ENCODE measurements at places on chromosomes 11 and 22.
A peak's percentile ranks its signal among the peaks of the same experiment; 100 is the strongest.

- DNase-seq: no peak
Observed at GRCh38 chr22:17271711-17272451, 52.6 kb upstream of the ADA2 start.

DNA sequence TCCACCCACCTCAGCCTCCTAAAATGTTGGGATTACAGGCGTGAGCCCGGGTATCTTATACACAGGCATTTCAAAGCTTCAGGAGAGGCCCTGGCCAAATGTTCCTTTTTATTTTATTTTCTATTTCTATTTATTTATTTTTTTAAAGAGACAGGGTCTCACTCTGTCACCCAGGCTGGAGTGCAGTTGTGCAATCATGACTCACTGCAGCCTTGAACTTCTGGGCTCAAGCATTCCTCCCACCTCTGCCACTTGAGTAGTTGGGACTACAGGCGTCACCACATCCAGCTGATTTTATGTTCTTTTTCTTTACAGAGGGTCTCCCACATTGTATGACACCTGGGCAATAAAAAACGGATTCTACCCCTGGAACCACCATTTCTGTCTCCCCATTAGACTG is 71.2 kb downstream of the FBXO7 start:
- DNase-seq: no peak

DNA sequence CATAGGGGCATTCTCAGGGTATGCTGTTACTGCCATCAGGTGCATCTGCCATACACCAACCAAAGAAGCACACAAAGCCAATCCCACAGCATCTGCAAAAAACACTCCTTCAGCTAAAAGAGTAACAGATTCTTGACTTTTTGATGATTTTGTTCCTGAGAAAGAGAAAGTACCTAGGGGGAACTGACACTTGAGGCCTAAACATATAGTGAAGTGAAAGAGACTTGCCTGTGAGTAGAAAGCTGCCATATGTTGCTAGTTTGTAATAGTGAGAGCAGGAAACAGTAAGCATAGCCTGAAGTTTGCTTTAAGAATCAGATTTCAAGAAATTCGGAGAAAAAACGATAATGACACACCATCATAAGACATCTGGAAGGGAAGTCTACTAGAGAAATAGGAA is 97.9 kb upstream of the CTSC start:
- DNase-seq: no peak

DNA sequence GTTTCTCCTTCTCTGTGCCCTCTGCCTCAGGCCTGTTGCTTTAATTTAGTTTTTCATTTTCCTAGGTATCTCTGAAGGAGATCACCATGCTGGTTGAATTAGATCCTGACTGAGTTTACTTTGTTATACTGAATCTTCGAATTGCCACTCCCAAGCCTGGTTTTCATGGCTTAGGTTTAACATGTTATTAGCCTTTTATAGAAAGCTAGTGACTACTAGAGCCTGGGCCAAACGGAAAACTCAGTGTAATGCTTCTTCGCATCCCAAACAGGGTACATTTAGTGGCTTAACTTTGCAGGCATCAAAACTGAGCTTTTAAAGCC is 3.6 kb downstream of the CRKL start:
- no peak for DNase-seq

DNA sequence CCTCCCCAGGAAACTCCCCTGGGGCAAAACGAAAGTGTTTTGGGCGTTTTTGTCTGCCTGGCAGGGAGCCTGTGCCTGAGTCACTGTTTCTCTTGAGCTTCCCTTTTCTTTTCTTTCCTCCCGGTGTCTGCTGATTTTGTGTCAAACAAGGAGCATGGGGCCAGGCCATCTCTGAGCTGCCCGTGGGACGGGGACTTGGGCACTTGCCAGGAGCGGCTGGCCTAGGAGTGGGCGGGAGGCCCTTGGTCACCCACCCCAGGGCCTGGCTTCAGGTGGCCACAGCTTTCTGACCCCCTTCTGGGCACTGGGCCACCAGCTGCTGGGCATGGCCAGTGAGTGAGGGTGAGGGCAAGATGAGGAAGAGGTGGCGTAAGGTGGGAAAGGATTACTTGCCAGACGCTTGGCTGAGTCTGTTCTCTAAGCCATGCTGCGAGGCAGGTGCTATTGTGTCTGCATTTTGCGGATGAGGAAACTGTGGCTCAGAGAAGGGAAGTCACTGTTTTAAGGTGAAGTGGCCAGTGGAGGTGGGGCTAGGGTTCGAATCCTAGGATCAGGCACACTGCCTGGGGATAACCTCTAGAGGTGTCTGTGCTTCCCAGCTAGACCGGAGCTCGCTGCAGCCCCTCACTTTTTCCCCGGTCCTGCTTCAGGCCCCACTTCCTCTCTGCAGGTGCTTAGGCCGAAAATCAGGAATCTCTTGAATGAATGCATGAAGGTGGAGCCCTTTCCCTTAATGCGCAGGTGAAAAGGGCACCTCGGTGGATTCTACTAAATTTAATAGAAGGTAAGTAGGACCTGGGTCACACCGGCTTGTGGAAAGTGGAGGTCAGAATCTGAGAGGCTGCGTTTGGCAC is 7.8 kb upstream of the NFAM1 start:
- DNase-seq: no peak

- no peak for DNase-seq
Observed at GRCh38 chr11:35021589-35021988, 105.2 kb downstream of the PDHX start.

GRCh38 chr11:68071281-68072048 is 32.6 kb downstream of the TCIRG1 start:
- DNase-seq: no peak

DNA sequence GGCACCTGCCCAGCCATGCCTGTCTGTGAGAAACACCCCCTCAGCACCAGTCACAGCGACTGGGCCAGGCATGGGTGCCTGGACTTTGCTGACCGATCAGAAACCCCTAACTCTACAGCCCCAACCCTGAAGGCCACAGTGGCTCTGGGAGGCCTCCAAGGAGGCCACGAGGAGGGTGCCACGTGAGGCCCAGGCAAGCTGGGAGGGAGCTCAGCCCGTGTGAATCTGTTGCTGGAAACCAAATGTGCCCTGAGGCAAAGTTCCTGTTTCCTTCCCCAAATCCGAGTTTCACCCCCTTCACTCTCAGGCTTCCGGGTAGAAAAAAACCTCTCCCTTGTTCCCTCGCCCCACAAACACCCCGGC is 1.3 kb downstream of the UNC93B1 start:
- DNase-seq: no peak

- DNase-seq: peak; percentile 38
Observed at GRCh38 chr11:68302670-68303069, 9.7 kb upstream of the LRP5 start.

DNA sequence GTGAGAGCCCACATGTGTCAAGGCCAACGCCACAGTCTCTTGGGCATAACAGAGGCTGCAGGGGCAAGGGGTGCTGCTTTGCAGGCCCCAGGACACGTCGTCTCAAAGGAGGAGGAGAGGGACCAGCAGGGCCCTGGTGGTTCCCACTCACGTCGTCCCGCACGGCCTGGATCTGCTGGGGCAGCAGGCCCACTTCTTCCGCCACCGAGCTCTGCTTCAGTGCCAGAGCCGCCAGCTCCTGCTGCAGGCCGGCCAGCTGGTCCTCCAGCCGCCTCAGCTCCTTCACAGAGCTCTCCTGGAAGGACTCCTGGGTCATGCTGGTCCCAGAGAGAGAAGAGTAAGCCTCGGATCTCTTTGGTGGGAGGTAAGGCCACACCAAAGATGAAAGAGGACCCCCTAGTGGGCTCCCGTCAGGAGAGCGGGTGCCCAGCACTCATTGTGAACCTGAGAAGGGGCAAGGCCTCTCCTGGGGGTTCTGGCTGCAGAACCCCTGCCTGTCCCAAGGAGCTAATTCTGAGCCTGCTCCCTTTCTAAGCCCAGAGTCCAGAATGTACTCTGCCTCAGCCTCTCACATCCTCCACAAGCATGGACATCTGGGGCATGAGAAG is 15.6 kb downstream of the SUN2 start:
- no peak for DNase-seq

- no peak for DNase-seq
Observed at GRCh38 chr11:86800960-86801272, 574 bp downstream of the PRSS23 start.

DNA sequence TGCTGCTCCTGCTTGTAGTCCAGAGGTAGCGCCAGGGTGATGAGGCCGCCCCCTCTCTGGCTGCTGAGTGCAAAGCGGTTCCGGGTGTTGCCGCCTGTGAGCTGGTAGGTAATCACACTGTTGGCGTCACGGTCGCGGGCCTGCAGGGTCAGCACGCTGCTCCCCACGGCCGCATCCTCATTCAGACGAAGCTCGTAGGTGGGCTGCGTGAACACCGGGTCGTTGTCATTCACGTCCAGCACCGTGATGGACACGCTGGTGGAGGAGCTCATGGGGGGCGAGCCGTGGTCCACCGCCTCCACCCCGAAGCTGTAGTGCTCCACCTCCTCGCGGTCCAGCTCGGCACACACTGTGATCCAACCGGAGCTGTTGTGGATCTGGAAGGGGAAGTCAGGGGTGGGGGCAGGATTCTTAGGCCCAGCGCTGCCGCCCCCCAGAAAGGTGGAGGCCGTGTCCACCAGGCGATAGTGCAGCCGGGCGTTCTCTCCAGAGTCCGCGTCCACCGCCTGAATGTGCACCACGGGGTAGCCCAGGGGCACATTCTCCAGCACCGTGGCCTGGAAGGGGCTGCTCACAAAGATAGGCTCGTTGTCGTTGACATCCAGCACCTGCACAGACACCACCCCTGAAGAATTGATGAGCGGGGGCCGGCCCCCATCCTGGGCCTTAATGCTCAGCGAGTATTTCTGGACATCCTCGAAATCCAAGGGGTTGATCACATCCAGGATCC is 2.4 kb downstream of the CELSR1 start:
- DNase-seq: no peak

GRCh38 chr11:43557553-43558110 is 122.9 kb upstream of the HSD17B12 start:
- no peak for DNase-seq
